ENCODE measurements at places on chromosomes 6 and 20.

DNA sequence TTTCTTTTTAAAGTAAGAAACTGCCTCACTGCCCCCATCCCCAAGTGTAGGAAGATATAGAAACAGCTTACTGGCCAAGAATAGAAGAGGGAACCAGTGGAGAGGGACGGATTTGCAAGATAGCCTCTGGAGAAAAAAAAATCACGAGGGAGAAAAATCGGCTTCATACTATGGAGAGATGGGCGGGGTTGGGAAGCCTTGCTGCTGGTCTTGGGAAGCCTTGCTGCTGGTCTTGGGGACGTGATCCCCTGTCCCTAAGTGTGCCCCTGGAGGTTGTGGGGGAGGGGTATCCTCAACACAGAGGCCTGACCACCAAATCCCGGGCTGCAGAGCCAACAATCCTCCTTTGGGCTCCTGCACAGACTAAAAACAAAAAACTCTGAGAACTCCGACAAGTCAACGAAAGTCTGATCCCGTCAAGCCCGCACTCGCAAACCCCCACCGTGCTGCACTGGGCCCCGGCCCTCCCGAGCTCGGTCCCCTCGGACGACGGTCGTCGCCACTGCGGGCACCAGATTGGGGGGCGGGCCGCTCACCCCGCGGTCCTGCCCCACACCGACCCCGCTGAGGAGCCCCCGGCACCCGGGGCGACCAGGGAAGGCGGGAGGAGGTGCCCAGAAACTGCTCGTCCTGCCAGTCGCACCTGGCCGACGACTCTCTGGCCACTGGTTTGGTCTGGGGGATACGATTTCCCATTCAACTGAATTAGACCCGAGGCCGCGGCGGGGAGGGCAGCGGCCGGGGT, 750 bp downstream of the MAP7 start:
- DNase-seq: peak; percentile 48

DNA sequence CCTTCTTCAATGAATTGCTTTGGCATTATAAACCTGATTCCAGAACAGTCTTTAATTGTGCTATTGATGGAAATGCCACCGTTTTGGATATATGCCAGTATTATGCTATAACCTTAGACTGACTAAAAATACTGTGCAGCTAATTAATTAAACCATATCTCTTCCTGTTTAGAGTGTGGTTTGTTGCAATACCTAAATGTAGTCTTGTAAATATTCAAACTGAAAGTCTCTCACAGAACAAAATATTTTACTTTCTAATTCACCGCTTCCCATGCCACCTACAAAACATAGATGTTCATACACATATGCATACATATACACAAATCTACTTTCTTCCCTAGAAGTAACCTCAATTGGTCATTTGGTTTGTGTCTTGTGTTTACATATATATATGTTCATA, 126.6 kb downstream of the SIM1 start:
- DNase-seq: no peak

- peak; percentile 65 for DNase-seq
Measured at GRCh38 chr6:3259491-3259958, 778 bp downstream of the PSMG4 start.

GRCh38 chr20:53097791-53098190, 125.6 kb downstream of the TSHZ2 start:
- DNase-seq: no peak

GRCh38 chr6:111038534-111039252, 48.6 kb upstream of the SLC16A10 start:
- no peak for DNase-seq

DNA sequence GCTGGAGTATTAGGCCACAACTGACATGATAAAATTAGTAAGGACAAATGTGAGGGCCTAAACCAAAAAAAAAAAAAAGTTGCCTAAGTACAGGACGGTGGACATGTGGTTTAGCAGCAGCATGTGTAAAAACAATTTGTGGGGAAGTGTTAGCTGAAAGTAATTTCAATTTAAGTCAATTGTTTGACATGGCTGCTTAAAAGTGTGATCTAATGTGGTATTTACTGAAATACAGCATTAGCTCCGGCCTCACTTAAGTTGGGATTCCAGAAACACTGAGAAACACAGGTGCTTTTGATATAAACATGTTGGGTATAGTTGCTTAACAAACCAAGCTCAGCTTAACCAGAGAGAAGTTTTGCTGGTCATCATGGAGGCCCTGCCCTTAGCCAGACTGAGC, 119.7 kb downstream of the FYN start:
- no peak for DNase-seq

DNA sequence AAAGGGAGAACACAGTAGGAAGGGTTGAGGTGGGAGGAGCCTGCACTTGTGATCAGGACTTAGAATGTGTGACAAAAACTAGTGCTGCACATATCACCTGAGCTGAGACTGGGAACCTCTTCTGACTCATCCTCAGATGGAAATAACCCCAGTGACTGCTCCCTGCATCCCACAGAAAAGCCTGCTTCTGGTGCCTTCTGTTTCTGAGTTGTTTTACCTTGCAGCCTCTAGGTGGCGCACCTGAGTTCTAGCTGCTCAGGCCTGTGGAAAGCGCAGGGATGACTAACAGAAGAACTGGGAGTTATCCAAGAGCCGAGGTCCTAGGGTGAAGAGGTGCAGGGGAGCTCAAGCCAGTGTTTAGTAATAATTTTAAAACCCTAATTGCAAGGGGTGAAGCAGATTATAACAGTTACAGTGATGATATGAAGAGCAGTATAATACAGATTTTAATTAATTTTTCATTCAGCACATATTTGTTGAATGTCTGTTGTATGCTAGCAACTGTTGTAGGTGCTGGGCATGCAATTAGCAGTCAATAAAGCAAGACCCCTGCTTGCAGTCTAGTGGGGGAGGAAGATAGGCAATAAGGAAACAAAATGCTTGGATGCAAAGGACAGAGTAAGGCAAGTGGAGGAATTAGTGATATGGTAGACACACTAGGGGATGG, 302.5 kb downstream of the DHX35 start:
- peak; percentile 50 for DNase-seq

DNA sequence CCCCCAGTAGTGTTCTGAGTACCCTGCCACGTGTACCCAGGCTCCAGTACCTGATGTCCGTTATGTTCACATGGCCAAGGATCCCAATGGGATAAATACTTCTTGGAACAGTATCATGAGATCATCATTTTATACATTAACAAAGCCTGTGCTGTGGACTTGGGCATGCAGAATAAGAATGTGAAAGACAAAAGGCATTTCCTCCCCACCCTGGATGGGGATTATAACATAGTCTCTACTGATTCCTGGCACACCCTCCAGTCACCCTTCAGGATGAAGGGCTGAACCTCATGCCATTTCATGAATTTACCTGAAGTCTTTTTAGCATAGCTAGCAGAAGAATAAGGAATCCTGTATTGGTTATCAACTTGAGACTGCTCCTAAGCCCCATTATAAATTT, 2.8 kb downstream of the TNFRSF21 start:
- DNase-seq: peak; percentile 12

- DNase-seq: no peak
Measured at GRCh38 chr20:34435589-34435988, 72.5 kb downstream of the ITCH start.

GRCh38 chr20:58700823-58701222, 8.2 kb downstream of the NPEPL1 start:
- DNase-seq: no peak

GRCh38 chr6:7446619-7447325, 57.2 kb downstream of the RIOK1 start:
- DNase-seq: no peak

DNA sequence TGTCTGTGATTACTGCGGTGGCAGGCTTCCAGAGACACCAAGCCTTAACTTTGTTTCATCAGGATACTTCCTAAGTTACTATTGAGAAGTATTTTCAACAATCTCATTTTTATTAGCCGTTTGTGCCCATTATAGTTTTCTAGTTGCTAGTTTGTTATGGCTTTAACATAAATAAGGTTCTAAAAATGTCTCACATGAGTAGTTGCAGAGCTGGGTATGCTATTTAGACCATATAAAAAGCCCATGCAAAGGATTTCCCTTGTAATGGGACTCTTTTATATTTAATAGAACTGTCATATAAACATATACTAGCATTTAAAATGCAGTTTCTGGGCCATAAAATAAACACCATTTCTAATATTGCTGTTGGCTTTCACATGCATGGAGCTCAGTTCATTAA, 205.3 kb upstream of the TCF21 start:
- DNase-seq: no peak

DNA sequence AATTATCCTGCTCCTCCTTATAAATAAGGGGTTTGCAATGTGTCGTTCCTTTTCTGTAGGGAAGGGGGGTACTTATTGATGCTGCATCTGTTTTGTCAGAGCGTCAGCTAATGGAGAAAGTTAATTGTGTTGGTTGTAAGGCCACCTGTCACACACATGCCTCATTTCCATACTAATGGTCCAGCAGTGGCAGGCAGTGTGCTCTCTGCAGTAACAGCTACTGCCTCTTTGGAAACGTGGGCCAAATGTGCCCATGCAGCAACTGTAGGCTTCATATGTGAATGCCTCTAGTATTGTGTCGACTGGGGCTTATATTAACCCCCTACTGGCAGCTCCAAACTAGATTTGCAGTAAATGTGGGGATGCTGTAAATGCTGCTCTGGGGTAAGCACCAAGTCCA, 56.3 kb upstream of the OLIG3 start:
- no peak for DNase-seq

DNA sequence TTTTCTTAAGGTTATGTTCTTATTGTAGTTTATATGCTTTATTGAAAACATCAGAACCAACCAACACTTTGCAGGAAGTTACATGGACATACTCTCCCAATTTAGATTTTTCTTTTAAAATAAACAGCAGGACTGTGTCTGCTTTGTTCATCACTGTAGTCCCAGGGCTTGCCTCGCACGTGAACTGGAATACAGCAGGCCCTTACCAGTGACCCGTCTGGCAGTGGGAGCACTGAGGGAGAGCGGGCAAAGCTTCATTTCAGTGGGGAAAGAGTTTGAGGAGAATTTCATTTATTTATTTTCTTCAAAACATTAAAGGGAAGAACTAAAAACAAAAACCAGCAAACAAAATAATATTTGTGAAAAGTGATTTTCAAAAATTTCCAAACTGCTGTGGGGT, 230.8 kb downstream of the PAX1 start:
- no peak for DNase-seq

DNA sequence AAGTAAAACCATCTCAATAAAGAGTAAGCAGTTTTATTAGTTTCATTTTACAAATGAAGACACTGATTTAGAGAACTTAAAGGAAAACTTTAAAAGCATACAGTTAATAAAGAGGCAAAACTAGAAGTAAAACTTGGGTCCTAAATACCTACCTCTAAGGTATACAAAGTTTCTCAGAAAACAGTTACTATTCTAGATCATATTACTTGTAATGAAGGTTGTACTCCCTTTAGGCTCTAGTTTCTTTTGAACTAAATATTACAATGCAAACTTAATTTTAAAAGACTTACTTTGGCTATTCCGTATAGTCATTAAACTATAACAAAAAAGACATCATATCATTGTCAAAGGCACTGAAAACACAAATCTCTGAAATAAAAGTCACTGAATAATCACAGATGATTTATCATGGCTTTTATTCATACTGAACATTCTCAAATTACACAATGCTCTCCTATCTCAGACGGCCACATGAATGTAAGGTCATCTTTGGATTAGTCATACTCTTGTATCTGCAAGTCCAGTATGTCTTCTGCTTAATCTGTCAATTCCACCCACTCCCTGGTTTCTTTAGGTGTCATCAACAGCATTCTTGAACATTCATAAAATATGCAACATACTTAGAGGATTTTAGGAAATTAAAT, 361.6 kb upstream of the RUNX2 start:
- DNase-seq: peak; percentile 69

GRCh38 chr6:147046141-147046877, 157.9 kb upstream of the STXBP5 start:
- DNase-seq: no peak

- peak; percentile 63 for DNase-seq
Measured at GRCh38 chr20:49615401-49616153, 47.6 kb upstream of the PTGIS start.

- no peak for DNase-seq
Measured at GRCh38 chr6:32703347-32703746, 36.9 kb upstream of the HLA-DQB1 start.

DNA sequence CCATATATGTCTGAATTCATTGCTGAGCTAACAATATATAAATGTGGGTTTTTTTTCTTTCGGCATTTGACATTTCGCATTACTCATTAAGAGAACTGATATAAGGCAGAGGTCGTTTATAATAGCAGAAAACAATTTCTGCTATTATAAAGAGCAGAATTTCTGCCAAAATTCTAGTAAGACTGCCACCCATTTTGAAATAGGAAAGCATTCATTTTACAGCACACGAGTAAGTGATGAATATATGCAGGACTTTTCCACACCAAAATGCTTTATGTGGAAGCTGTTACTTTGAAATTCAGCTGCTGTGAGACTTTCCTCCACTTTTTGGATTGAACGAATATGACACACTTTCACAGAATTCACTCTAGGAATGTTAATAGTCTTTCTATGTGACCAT, 610.9 kb upstream of the MAN1A1 start:
- DNase-seq: no peak
